Ovary (tissue), 10 donors: ENCODE measurements at places on chromosomes 2 and 18. TPM values are rescaled to one million over a fixed set of nuclear protein-coding genes. Genes with fewer than 3 reads are reported as not detected.

DNA sequence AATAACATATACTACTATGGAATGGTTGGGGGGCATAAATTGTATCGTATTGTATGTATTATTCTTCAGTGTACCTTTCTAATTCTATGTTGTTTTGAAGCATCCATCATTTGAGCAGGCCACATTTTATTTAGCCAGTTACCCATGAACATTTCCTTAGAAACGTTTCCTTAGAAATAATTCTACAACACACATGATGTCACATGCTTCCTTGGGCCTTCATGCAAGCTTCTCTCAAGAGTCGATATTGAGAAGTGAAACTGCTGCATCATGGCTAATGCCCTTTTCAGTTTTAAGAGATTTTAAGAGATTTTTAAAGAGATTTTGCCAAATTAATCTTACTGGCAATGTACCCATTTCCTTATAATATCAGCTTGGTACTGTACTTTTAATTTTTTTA, 63.9 kb downstream of the ALPK2 start:
- H3K27ac ChIP-seq: no peak overlapping the region
- H3K27me3 ChIP-seq: no peaks in the 10 kb centered on the region
- H3K4me1 ChIP-seq: no peaks in the 10 kb centered on the region
- no peak for DNase-seq
- H3K4me3 ChIP-seq: no peak overlapping the region

GRCh38 chr18:78073275-78073674, 823.6 kb downstream of the GALR1 start:
- H3K36me3 ChIP-seq: no peaks in the 10 kb centered on the region
- no peak overlapping the region for H3K27ac ChIP-seq
- H3K27me3 ChIP-seq: no peaks in the 10 kb centered on the region
- H3K4me1 ChIP-seq: no peaks in the 10 kb centered on the region

- H3K4me1 ChIP-seq: peaks cover 3% of the 10 kb centered on the region
- H3K4me3 ChIP-seq: no peak overlapping the region
- DNase-seq: no peak
- H3K36me3 ChIP-seq: no peaks in the 10 kb centered on the region
- no peaks in the 10 kb centered on the region for H3K27me3 ChIP-seq
These were observed 201.5 kb downstream of the DYM start for GRCh38 chr18:49258938-49259337.

DNA sequence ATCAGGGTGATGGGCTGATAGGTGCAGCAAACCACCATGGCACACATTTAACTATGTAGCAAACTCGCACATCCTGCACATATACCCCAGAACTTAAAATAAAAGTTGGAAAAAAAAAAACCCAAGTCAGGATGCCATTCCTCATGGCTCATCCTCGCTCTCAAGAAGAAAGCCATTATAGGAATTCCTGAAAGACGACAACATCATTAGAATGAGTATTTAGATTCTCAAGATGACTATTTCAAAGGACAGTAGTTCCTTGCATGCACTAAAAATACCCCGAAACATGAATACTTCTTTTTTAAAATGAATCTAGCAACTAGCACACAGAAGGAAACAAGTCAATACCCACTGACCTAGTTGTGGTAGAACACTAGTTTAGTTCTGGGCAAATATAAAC, 285.8 kb upstream of the REV1 start:
- peaks cover 1% of the 10 kb centered on the region for H3K4me1 ChIP-seq
- H3K36me3 ChIP-seq: no peaks in the 10 kb centered on the region
- no peak overlapping the region for H3K4me3 ChIP-seq
- no peak for DNase-seq

- peaks cover 16% of the 10 kb centered on the region for H3K4me1 ChIP-seq
- DNase-seq: no peak
- H3K4me3 ChIP-seq: peak overlapping the region; percentile 50
- H3K27ac ChIP-seq: no peak overlapping the region
- H3K36me3 ChIP-seq: no peaks in the 10 kb centered on the region
- no peaks in the 10 kb centered on the region for H3K27me3 ChIP-seq
These were observed 101.1 kb downstream of the SPTBN1 start for GRCh38 chr2:54557211-54557600.

- H3K4me1 ChIP-seq: peaks cover 2% of the 10 kb centered on the region
- H3K4me3 ChIP-seq: no peak overlapping the region
- no peak for DNase-seq
- H3K27me3 ChIP-seq: no peaks in the 10 kb centered on the region
- H3K27ac ChIP-seq: no peak overlapping the region
These were observed 41.4 kb upstream of the EML4 start for GRCh38 chr2:42127425-42128424.

GRCh38 chr2:5561006-5561405, 131.2 kb upstream of the SOX11 start:
- H3K4me3 ChIP-seq: no peak overlapping the region
- H3K27ac ChIP-seq: no peak overlapping the region
- no peak for DNase-seq
- no peaks in the 10 kb centered on the region for H3K4me1 ChIP-seq

The TNFRSF11A gene
- 1.8 TPM for total RNA-seq

The VWC2L gene
- total RNA-seq: 0.11 TPM

The C2orf78 gene
- total RNA-seq: not detected

The ARHGAP15 gene
- 2.4 TPM for total RNA-seq

The LIMS4 gene
- total RNA-seq: 0.99 TPM
